OCI-M1 (cell line): ENCODE measurements at places on chromosomes 6 and 20.
A peak's percentile ranks its signal among the peaks of the same experiment; 100 is the strongest.

DNA sequence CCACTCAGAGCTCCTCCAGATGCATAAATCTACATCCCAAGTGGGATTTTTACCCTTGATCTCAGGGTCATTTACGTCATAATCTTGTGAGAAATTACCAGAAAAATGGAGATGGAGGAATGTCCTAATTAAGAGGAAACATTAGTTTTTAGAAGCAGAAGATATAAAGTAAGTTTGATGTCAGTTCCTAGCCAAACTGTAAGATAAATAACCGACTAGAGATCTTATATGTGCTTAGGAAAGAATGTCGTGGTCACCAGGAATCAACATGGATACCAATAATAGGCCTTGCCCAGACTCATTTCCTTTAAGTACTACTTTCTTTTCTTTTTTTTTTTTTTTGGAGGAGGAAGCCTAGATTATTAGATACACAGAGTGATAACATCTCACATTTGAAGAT is 186.9 kb downstream of the UTRN start:
- DNase-seq: no peak

GRCh38 chr6:90249458-90249857 is 47.2 kb downstream of the BACH2 start:
- no peak for DNase-seq

DNA sequence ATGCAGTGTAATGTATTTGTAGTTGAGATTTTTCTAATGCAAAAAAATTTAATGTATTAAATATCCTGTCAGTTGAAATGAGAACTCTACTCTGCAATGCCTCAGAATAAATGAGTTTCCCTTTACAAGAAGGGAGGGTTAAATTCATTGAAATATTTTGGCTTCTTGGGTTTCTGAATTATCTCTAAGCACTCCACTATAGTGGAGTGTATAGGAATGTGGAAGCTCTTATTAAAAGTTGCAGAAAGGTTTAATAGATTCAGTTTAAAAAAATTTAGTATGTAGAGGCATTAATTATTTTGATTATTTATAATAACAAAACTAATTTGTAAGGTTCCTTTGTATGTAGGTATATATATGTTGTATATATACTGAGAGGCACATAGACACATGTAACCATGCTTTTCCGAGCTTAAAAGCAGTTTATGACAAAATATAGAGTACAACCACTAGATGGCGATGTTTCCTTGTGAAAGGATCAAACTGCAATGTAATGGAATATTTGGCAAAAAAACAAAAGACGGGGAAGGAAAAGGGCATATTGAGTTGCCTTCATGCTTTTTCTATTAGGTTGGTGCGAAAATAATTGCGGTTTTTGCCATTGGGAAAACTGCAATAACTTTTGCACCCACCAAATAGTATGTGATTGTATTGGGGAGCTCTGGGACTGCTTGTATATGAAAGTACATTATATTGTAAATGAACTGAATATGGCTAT is 144.2 kb downstream of the MYO6 start:
- peak; percentile 91 for DNase-seq

DNA sequence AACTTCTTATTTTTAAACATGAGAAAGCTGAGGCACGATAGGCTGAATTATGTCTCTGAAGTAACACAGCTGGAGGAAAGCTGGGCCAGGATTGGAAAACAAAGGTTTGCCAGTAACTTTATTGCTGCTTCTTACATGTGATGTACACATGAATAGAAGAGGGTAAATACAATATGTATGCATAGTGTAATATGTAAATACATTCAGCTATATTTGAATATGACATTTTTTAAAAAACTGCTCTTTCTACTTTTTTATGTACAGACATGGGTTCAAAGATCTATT is 90.2 kb downstream of the ADTRP start:
- no peak for DNase-seq

DNA sequence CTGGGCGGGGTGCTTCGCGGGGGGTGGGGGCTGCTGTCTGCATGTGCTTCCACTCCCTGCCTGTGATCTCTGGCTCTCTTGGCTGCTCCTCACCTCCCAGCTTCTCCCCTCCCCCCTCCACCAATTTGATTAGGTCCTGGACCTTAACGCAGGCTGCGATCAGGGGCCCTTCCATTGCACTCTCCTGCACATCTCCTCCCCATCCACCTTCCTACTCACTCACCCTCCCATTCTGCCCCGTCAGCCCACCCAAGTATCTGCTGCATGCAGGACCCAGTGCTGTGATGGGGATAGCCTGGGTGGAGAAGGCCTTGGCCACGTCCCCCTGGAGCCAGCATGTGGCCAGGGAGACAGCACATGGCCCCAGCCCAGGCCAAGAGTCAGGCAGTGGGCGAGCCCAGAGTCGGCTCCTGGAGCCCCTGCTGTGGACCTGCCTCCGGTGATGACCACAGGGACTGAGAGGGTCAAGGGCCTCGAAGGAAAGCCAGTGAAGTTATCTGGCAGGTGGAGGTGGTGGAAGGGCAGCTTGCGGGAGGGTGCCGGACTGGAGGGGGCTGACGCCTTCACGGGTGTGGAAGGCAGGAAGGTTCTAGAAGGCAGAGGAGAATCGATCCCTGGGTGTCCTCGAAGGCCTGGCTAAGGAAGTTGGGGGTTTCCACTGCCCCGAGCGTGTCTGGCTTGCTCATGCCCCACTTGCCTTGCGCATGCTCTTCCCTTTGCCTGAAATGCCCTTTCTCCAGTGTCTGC is 40.7 kb downstream of the SRC start:
- DNase-seq: no peak
